ENCODE measurements at places on chromosomes 7 and 10. TPM values are rescaled to one million over a fixed set of nuclear protein-coding genes. Genes with fewer than 3 reads are reported as not detected.

DNA sequence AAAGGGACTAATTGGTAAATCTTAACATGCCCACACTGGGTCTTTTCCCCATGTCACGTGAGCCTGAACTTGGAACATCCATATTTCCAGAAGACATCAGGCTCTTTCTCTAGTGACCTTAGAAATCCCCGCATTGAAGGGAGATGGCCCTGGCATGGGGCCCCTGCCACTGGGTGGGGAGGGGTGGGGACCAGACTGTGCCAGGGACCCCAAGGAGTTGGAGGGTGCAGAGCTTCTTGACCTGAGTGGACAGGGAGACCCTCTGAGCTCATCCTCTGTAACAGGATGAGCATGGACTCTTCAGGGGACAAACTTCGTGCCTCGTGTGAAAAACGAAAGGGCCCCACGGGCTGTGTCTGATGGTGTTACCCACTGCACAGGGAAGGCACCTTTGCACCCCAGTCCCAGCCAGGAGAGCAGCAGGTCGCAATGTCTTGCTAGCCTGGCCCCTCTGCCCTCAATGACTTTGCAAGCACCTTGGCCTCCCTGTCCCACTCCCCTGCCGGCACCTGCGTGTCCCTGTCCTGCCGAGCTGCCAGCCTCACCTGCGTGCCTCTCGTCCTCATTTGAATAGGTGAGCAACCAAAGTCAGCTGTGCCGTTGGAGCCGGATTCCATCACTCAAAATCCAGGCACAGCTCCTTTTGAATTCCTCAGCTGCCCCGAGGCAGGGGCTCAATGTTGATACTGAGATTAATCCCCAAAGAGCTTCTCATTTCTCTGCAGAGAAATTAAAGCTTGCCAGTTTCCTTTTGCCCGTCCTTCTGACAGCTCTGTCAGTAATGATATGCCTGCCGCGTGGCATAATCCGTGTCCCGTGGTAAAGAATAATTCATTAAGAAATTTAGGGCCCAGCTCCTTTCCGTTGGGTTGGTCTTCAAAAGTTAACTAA is 234.9 kb downstream of the EBF3 start:
- no peak for DNase-seq

GRCh38 chr10:107829161-107829560 is 664.7 kb upstream of the SORCS1 start:
- DNase-seq: no peak

GRCh38 chr7:99386584-99387238 is 12.2 kb downstream of the ARPC1B start:
- no peak for DNase-seq

CCL26 gene
- not detected for total RNA-seq

HECW1 gene
- not detected for total RNA-seq

- DNase-seq: no peak
Measured at GRCh38 chr7:2062648-2063047, 170.1 kb downstream of the MAD1L1 start.

TLX1 gene
- total RNA-seq: not detected

MYH16 gene
- total RNA-seq: 0.13 TPM

GRCh38 chr10:3955493-3955892 is 170.5 kb upstream of the KLF6 start:
- peak; percentile 46 for DNase-seq

DNA sequence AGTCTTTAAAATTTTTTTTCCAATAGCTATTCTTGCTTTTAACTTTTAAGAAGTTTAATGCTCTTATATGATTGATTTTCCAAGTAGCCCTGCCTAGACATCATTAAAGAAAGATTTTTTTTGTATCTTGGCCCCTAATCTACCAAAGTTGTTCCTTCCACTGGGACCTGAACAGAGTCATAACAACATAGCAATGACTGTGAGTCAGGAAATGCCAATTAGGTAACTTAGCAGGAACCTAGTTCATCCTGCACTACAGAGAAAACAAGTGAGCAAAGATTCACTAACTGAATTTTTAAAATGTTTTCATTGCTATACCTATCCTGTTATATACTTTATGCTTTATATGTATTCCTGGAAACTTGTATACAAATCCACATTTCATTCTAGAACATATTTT is 284.7 kb downstream of the BICC1 start:
- DNase-seq: no peak

AGAP3 gene
- 43.8 TPM for total RNA-seq

GRCh38 chr7:38932509-38933168 is 23.6 kb upstream of the VPS41 start:
- DNase-seq: peak; percentile 46

- DNase-seq: no peak
Measured at GRCh38 chr10:64682043-64682442, 1160.8 kb downstream of the REEP3 start.

HEPACAM2 gene
- not detected for total RNA-seq

DNA sequence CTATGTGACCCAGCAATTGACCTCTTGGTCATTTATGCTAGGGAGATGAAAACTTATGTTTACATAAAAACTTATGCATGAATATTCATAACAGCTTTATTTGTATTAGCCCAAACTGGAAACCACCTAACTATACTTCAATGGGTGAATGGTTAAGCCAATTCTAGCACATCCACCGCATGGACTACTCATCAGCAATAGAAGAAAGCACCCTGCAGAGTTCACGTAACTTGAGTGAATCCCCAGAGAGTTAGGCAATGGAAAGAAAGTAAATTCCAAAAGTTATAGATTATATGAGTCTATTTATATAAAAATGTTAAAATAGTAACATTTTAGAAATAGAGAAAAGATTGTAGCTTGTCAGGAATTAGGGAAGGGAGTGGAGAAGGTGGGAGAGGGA is 60.2 kb upstream of the NRG3 start:
- no peak for DNase-seq

SLIT1 gene
- total RNA-seq: under 0.01 TPM

All from dermis microvascular lymphatic vessel endothelial cell (primary cell).